Adrenal gland (tissue), 19 donors: ENCODE measurements at places on chromosomes 2 and 18. TPM values are rescaled to one million over a fixed set of nuclear protein-coding genes. Genes with fewer than 3 reads are reported as not detected.
A peak's percentile ranks its signal among the peaks of the same experiment; 100 is the strongest.

The TMEM37 gene
- 17.8 TPM for total RNA-seq

The B3GNT7 gene
- 47.9 TPM for total RNA-seq

DNA sequence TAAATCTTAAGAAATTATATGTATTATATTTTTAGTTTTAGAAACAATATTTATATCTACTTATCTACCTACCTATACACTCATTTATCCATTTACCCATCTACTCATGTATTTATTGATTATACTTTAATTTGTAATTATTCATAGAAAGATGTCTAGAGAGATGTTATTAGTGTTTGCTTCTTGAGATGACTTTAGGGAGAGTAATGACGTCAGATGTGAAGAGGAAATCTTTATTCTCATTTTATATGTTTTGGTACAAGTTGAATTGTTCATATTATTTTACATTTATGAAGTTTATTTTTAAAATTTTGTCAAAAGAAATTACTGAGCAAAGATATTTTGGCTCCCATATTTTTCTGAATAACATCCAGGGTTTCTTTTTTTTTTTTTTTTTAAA, 271.3 kb upstream of the SLC8A1 start:
- H3K36me3 ChIP-seq, result no peaks in the 10 kb centered on the region
- no peaks in the 10 kb centered on the region for H3K4me1 ChIP-seq
- H3K4me3 ChIP-seq, result no peak overlapping the region
- H3K27ac ChIP-seq, result no peak overlapping the region
- no peak for DNase-seq
- no peaks in the 10 kb centered on the region for H3K27me3 ChIP-seq

DNA sequence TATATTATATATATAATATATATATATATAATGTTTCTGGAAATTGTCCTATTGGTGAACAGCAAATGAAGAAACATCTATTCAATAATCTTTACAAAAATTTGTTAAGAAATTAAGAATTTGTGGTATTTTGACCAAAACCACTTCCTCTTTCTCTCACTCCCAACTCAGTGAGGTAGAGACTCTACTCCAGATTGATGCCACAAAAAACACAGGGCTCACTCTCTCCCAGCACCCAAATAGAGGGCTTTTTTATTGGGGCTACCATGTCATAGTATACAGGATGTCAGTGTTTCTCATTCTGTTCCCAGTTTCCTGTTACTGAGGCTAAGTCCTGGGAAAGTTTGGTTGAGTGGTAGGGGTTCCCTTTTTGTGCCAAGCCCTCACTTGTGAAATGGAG, 1155.4 kb downstream of the BCL11A start:
- H3K27me3 ChIP-seq, result no peaks in the 10 kb centered on the region
- no peak for DNase-seq
- H3K36me3 ChIP-seq, result no peaks in the 10 kb centered on the region
- H3K4me3 ChIP-seq, result no peak overlapping the region
- H3K4me1 ChIP-seq, result no peaks in the 10 kb centered on the region

DNA sequence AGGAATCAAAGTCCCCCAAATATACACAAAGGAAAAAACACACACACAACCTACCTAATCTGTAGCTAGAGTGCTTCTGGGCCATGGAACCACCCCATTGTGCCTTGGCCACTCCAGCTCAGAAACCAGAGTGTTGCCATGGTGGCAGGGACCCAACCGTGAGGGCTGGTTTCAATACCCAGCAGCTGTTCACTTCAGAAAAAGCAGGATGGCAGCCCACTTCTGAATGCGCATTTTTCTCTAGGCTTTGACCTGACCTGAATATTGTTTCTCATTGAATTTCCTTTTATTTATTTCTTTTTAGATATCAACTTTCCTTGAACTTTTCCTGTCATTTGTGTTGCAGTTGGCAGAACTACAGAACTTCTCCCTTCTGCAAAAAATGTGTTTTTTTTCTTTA, 43.0 kb upstream of the EHBP1 start:
- peaks cover 22% of the 10 kb centered on the region for H3K4me1 ChIP-seq
- peak overlapping the region; percentile 82 for H3K27ac ChIP-seq
- DNase-seq, result peak; percentile 61
- no peaks in the 10 kb centered on the region for H3K27me3 ChIP-seq
- H3K4me3 ChIP-seq, result peak overlapping the region; percentile 36
- H3K36me3 ChIP-seq, result no peaks in the 10 kb centered on the region

GRCh38 chr18:4276953-4277585, 178.0 kb downstream of the DLGAP1 start:
- DNase-seq, result no peak
- H3K27ac ChIP-seq, result no peak overlapping the region
- no peak overlapping the region for H3K4me3 ChIP-seq
- H3K36me3 ChIP-seq, result no peaks in the 10 kb centered on the region
- no peaks in the 10 kb centered on the region for H3K4me1 ChIP-seq

DNA sequence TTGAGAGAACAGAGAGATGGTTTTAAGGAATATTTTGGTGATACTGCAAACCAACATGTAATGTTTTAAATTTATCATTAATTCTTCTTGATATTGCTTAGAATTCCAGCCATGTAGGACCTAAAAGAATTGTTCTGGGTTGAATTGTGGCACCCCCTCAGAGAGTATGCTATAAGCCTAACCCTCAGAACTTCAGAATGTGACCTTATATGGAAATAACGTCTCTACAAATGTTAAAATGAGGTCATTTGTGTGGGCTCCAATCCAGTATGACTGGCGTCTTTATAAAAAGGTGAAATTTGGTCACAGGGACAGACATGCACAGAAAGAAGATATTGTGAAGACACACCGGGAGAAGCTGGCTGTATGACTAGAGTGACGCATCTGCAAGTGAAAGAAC, 193.6 kb downstream of the NRXN1 start:
- no peaks in the 10 kb centered on the region for H3K27me3 ChIP-seq
- no peak for DNase-seq
- H3K36me3 ChIP-seq, result no peaks in the 10 kb centered on the region
- no peak overlapping the region for H3K27ac ChIP-seq

- peak; percentile 84 for DNase-seq
- no peaks in the 10 kb centered on the region for H3K36me3 ChIP-seq
These were observed 66.2 kb upstream of the MCFD2 start for GRCh38 chr2:46981662-46982350.

- H3K36me3 ChIP-seq, result no peaks in the 10 kb centered on the region
- no peak for DNase-seq
- no peaks in the 10 kb centered on the region for H3K27me3 ChIP-seq
These were observed 523.4 kb downstream of the CCDC85A start for GRCh38 chr2:56707218-56707617.
